ENCODE measurements at places on chromosomes 1 and 21. TPM values are rescaled to one million over a fixed set of nuclear protein-coding genes. Genes with fewer than 3 reads are reported as not detected.

DNA sequence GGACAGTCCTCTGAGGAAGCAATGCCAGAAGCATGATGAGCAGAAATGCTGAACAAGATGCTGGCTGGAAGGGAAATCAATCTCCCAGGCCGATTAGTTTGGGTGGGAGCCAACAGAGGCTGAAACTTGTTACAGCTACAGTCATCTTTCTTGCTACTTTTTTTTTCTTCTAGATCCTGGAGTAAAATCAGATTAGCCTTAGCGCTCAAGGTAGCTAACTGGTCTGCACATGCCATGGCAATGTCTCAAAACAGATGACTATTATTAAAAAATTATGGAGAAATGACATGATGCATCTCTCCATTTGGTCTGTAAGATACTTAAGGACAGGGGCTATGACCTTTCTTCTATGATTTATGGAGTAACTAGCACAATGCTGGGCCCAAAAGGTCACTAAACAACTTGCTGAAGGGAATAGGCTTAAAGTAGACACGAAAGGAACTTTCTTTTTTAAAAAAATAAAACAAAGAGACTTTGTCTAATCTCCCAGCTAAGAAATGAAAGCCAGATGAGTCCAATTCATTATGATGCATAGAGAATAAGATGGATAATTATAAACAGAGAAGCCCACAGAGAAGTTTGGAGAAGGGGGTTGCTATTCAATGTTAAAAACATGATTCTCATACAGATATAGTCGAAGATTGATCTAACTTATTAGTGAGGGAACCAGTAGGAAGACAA is 42.5 kb downstream of the UTP25 start:
- H3K27ac ChIP-seq, result no peak overlapping the region
- no peaks in the 10 kb centered on the region for H3K36me3 ChIP-seq

Gene GCSAML
- not detected for total RNA-seq

DNA sequence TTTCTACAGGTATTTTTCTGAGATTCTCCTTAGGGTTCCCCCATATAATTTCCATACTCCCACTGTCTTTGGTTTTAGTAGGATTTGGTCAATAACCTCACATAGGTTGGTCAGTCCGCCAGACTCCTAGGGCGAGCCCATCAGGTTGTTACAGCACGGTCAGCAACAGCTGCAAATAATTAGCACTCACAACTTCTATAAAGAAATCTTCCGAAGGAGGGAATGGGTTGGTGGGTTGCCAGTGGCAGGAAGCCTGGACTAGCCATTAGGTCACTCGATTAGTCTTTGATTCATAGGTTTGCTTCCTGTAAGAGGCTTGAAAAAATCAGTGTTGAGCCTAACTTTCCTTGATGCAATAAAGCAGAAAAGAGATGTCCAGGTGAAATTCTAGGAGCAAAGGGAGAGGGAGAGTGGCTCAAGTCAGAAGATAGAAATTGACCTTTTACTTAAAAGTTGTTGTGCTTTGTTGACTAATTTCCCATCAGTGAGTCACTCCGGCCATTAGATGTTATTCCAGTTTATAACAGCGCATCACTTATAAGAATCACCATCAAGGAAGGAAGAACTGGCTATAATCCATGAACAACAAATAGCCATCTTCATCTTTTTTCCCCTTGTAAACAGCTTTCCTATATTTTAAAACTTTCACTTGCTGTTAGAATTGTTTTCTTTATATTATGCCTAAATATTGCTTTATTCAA is 88.3 kb downstream of the TPR start:
- no peak overlapping the region for H3K27ac ChIP-seq
- H3K4me1 ChIP-seq, result no peaks in the 10 kb centered on the region

Gene NEGR1
- not detected for total RNA-seq

DNA sequence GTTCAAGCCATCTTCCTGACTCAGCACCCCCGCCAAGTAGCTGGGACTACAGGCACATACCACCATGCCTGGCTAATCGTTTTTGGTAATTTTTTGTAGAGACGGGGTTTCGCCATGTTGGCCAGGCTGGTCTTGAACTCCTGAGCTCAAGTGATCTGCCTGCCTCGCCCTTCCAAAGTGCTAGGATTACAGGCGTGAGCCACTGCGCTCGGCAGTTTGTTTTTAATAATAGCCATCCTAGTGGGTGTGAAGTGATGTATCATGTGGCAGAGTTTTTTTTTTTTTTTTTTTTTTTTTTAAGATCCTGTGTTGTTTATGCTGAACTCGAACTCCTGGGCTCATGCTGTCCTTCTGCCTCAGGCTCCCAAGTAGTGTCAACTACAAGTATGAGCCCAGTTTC is 51.8 kb downstream of the SPEN start:
- H3K27me3 ChIP-seq, result no peaks in the 10 kb centered on the region
- DNase-seq, result no peak
- H3K4me1 ChIP-seq, result peaks cover 35% of the 10 kb centered on the region
- H3K36me3 ChIP-seq, result peaks cover 18% of the 10 kb centered on the region
- no peak overlapping the region for H3K4me3 ChIP-seq

- no peak overlapping the region for H3K27ac ChIP-seq
- no peaks in the 10 kb centered on the region for H3K27me3 ChIP-seq
- no peak for DNase-seq
- no peaks in the 10 kb centered on the region for H3K36me3 ChIP-seq
- H3K4me3 ChIP-seq, result no peak overlapping the region
These were observed 507.0 kb downstream of the AJAP1 start for GRCh38 chr1:5161372-5161771.

GRCh38 chr1:219958875-219959417 is 30.6 kb upstream of the SLC30A10 start:
- no peak overlapping the region for H3K27ac ChIP-seq
- no peaks in the 10 kb centered on the region for H3K36me3 ChIP-seq
- H3K27me3 ChIP-seq, result peaks cover 6% of the 10 kb centered on the region
- H3K4me3 ChIP-seq, result no peak overlapping the region
- H3K4me1 ChIP-seq, result no peaks in the 10 kb centered on the region

DNA sequence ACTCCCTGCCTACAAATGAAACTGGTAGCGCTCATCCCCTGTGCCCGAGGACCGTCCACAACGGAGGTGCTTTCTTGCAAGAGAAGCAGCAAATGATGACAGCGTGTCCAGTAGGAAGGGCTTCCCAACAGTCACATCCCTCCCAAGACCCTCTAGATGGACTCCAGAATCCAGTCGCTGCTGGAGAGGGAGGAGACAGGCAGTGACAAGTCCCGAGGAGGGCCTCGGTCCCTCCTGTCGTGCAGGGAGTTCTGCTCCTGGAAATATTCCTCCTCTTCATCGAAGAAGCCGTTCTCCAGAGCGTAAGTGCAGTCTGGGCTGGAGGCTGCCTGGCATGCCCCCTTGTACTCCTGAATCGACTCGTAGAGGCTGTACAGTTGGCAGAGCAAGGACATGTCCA is 20.3 kb downstream of the FAM89A start:
- H3K36me3 ChIP-seq, result peaks cover 7% of the 10 kb centered on the region
- H3K27ac ChIP-seq, result peak overlapping the region; percentile 57
- H3K27me3 ChIP-seq, result no peaks in the 10 kb centered on the region
- H3K4me3 ChIP-seq, result peak overlapping the region; percentile 52
- peaks cover 9% of the 10 kb centered on the region for H3K4me1 ChIP-seq

DNA sequence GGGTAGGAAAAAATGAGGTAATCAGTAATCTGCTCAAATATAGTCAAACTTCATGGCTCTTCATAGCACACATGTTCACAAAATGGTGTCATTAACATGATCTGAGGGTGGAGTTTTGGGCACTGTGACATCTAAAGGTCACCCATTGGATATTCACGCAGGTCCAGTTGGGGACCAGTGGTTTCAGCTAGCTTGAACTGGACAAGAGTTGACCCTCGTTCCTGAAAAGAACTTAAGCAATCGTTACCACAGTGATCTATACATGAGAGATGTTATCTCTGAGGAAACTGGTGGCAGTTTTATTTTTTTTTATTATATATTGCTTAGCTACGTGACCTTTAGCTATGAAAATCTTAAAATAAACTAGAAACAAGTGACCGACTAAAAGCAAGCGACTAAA is 3.0 kb upstream of the OR2C3 start:
- no peak overlapping the region for H3K4me3 ChIP-seq
- H3K36me3 ChIP-seq, result no peaks in the 10 kb centered on the region
- no peak overlapping the region for H3K27ac ChIP-seq
- no peaks in the 10 kb centered on the region for H3K4me1 ChIP-seq
- no peak for DNase-seq

GRCh38 chr1:66253330-66253921 is 280.5 kb upstream of the SGIP1 start:
- no peak overlapping the region for H3K27ac ChIP-seq
- peaks cover 77% of the 10 kb centered on the region for H3K4me1 ChIP-seq
- peaks cover 3% of the 10 kb centered on the region for H3K36me3 ChIP-seq
- no peak for DNase-seq

Gene LCE1D
- not detected for total RNA-seq

Gene ASPM
- 73.8 TPM for total RNA-seq

Measured in activated CD8-positive, alpha-beta memory T cell treated with anti-CD3 and anti-CD28 coated beads, Interleukin-2, amount 10 ng/mL, durations not matched to agents 7 days and 5 days (primary cell).